Activated T-helper 9 cell treated with anti-CD3 and anti-CD28 coated beads, Interleukin-2, amount 50 U/mL, for 16 hours (primary cell): ENCODE measurements at places on chromosomes 5 and 9.

DNA sequence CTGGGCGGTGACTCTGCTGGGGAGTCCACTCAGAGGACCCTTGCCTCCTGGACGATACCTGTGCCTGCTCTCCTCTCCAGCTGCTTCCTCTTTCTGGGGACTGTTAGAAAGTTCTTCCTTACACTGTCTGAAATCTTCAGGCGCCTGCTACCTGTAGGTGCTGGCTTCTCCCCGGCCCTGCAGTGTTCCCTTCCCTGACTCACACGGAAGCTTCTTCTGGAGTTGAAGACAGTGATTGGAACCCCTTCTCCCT is 562 bp downstream of the GSN start:
- no peak for DNase-seq

DNA sequence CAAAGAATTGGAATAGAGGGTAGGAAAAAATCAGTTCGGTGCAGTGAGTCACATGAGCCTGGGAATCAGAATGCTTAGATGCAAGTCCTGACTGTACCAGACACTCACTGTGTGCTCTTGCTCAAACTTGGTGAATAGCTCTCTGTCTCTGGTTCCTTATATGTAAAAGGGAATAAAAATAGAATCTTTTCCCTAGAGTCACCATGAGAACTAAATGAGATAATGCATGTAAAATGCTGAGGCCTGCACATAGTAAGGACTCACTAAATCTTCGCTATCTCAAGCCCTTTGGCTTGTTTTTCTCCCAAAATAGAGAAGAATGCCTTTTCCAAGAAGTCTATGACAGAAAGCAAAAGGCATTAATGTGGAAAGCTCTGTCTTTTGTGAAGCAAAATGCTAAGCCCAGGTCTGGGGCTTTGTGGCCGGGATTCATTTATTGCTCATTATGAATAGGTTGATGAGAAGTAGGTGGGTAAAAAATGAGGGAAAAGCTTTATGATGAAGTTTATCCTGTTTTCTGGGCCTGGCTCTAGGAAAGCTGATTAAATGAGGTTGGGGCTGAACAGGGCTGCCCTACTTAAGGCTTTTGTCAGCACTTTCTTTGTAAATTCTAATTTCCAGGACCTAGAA is 483.3 kb downstream of the DMAC1 start:
- no peak for DNase-seq

GRCh38 chr9:130417602-130418001 is 27.2 kb upstream of the ASS1 start:
- DNase-seq = no peak

- DNase-seq = no peak
Measured at GRCh38 chr5:102036927-102037326, 259.2 kb downstream of the SLCO4C1 start.

DNA sequence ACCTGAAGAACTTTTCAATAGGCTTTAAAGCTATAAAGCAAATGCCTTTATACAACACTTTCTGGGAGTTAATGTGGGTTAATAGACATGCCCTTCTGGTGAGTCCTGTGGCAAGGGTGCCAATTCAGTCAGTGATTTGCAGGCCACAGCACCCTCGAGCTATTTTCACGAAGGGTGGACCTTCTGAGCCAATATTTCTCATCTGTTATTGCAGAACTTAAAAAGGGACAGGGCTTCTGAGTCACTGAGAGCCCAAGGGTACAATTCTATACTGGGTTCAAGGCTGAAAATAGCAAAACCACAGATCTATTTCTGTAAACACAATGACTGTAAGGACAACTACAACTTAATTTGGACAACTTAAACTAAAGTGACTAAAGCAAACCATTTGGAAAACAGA is 92.8 kb downstream of the GABRG2 start:
- DNase-seq = no peak

DNA sequence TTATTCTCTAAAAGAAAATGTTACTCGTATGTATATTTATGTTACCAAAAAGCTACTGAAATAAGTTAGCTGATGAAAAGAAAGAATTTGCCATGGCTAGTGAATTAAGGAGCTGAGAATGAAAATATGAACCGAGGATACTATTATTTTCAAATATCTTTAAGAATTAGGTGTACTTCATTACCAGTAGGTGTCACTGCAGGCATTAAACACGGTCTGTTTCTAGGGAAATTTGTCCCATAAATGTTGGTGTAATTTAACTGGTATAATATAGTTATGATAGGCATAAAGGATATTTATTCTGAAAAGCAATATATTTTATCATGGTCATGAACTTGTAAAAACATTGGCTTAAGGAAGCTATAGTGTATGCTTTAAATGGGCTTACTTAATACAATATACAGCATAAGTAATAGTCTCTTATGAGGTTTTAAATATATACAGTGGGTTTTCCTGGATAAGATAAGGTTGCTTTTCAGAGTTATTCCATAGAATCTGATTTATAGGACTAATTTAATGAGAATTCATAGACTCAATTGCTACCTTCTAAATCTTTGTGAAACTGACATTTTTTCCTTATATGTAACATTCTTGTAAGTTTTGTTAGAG is 72.4 kb upstream of the MPDZ start:
- no peak for DNase-seq

DNA sequence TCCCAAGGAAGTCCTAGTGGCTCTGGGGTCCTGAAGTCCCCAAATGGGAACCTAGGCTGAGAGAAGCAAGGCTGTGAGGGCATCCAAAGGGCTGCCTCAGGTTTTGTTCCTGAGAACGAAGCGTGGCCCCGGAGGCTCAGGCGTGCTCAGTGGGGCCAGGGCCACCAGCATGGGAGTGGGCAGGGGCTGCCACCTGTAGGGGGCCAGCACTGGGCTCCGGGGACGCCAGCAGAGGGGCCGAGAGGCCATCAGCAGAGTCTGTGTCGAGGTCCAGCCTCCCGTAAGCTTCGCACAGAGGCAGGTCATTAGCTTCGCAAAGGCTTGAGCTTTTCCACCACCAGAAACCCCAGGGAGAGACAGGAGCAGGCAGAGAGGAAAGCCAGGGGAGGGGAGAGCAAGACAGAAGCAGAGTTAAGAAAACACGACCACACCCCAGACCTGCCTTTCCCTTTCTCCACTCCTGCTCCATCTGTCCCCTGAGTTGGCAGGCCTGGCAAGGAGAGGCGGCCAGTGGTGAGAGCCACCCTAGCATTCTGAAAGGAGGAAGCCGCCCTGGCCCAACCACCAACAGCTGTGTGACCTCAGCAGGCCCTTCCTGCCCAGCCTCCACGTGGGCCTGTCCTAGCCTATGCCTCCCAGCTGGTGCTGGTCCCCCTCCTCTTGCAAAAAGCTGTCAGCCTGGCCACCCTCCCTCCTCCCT is 5.5 kb upstream of the SURF6 start:
- DNase-seq = no peak

GRCh38 chr5:2378108-2378507 is 373.4 kb downstream of the IRX2 start:
- DNase-seq = no peak

GRCh38 chr9:7909537-7909936 is 110.0 kb upstream of the DMAC1 start:
- DNase-seq = no peak

GRCh38 chr5:40778133-40778532 is 20.0 kb downstream of the PRKAA1 start:
- no peak for DNase-seq

- no peak for DNase-seq
Measured at GRCh38 chr9:25677301-25678146, 720 bp downstream of the TUSC1 start.

DNA sequence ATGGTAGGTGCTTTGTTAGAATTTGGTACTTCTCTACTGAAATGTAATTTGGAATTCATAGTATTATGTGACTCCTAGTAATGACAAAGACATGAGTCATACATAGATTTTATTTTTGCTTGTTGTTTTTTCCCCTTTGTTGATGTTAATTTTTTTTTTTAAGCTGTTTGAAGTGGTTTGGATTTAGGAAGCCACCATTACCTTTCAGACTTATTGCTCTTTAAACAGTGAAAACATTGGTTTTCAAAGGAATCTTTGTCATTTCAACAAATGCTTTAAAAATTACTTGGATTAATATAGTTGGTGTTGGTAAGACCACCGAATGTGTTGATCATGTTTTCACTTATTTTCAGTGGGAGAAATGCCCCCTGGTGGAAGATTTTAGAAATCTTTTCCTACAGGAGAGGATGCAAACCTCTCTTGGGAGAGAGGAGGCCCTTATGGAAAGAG is 170.1 kb upstream of the PITX1 start:
- no peak for DNase-seq

- no peak for DNase-seq
Measured at GRCh38 chr9:13675638-13676000, 396.1 kb upstream of the MPDZ start.

- DNase-seq = no peak
Measured at GRCh38 chr9:71459082-71459481, 309.2 kb downstream of the CEMIP2 start.

- DNase-seq = no peak
Measured at GRCh38 chr5:24749701-24750100, 104.9 kb upstream of the CDH10 start.

DNA sequence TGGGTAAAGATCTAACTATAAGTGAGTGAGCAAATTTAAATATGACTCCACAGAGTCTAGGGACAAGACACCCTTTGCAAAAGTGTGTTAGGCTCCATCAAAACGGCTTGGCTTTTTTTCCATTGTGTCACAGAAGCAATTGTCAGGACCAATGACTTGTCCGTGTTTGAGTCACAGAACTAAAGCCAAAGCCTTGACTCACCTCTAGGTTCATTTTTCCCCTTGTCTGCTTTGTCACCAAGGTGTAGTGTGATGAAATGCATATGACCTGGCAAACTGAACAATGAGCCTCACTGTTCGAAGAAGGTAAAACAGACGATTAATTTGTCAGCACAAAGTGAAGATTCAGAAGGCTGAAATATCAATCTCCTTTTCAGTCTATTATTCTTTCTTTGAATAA is 331.0 kb downstream of the GLIS3 start:
- no peak for DNase-seq

GRCh38 chr9:21412107-21412506 is 3.2 kb downstream of the IFNA8 start:
- no peak for DNase-seq

DNA sequence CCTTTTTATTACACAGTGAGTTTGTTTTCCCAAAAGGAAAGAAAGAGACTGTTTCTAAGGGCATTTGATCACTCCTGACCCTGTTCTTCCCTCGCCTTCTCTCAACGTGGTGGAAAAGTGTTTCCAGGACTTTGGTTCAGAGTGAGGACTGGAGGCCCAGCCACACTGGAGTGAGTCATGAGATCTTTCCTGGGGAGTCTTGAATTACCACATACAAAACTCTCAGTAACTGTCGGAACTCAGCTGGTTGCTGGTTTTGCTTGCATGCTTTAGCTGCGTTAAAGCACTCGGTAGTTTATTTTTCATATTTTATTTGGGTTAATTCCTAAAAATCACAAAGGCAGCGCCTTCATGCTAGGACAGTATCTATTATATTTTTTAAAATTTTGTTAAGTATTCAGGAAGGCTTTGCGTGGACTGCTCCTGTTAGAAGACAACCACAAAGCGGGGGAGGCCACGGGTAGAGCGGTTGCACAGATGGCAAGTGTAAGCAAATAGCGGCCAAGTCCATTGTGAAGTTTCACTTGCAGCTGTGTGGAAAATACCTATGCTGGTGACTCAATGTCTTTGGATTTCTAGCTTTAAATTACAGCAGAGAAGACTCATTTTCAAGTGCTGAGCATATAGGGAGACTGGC is 77.7 kb downstream of the ARSB start:
- DNase-seq = no peak

DNA sequence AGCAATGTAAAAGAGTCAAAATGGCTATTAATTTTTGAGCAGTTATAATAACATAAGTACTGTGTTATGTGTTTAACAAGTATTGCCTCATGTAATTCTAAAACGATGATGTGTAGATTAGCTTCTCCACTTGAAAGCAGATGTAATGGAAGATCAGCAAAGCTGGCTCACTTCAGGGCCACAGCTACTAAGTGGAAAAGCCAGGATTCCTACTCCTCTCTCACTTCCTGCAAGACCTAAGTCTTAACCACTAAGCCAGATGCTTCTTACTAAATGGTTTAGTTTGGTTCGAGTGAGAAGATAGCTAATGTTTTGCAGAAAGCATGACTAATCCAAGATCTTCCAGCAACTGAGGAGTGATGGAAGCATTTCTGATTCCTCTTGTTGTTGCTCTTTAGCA is 15.7 kb upstream of the TNC start:
- DNase-seq = no peak

GRCh38 chr5:150272531-150272930 is 17.0 kb downstream of the CAMK2A start:
- DNase-seq = no peak

- DNase-seq = peak; percentile 49
Measured at GRCh38 chr9:92790542-92791527, 26.2 kb upstream of the BICD2 start.

DNA sequence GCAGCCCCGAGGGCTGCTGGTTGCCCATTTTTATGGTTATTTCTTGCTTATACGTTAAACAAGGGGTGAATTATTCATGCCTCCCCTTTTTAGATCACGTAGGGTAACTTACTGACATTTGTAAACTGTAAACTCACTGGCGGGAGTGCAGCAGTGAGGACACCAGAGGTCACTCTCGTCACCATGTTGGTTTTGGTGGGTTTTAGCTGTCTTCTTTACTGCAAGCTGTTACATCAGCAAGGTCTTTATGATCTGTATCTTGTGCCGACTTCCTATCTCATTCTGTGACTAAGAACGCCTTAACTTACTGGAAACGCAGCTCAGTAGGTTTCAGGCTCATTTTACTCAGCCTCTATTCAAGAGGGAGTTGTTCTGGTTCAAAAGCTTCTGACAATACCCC is 155.0 kb upstream of the PRDM9 start:
- DNase-seq = no peak

DNA sequence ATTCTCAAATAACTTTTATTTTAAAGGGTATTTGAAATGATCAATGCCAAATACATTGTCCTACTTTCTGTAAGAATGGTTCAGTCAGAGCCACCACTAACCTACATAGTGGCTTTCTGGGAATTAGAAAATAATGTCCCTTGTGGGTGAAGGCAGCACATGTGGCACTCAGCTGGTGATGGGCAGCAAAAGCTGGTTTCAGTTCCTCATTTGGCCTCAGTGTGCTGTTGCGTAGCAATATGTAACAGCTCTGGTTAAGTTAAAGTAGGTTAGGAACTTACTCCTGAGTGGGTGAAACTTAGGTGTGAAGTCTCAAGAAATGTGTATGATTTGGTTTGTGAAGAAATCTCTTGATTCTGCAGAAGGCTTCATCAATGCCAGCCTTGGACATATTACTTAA is 99.6 kb upstream of the SPEF2 start:
- no peak for DNase-seq

DNA sequence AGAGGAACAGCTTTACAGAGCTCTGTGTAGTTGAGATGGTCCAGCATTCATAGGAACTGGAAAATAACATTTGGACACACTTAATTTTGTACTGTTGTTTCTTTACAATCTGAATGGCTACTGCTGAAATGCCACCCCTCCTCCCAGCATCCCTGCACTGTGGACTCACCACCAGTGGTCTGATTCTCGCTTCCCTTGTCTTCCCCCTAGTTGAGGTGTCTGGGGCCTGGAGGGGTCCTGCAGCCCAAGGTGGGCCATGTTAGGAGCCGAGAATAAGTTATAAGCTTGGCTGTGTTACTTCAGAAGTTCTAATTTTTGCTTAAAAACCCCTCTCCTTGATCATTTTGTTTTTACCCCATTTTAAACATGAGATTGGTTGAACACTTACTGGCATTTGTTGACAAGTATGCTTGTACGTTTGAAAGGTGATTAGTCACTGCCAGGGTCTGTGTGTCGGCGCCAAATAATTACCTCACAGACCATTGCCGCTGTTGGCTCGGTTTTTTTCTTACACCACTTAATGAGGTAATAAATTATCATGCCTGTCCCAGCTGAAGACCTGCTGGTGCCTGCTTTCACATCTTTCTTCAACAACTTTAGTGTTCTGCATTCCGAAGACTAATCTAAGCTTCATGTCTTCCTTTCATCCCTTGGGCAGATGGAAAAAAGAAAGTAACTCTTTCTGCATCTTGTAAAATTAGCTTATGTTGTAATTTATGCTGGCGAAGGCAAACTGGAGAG is 65.8 kb downstream of the MCCC2 start:
- no peak for DNase-seq
